ENCODE measurements at places on chromosomes 13 and 19.
A peak's percentile ranks its signal among the peaks of the same experiment; 100 is the strongest.

DNA sequence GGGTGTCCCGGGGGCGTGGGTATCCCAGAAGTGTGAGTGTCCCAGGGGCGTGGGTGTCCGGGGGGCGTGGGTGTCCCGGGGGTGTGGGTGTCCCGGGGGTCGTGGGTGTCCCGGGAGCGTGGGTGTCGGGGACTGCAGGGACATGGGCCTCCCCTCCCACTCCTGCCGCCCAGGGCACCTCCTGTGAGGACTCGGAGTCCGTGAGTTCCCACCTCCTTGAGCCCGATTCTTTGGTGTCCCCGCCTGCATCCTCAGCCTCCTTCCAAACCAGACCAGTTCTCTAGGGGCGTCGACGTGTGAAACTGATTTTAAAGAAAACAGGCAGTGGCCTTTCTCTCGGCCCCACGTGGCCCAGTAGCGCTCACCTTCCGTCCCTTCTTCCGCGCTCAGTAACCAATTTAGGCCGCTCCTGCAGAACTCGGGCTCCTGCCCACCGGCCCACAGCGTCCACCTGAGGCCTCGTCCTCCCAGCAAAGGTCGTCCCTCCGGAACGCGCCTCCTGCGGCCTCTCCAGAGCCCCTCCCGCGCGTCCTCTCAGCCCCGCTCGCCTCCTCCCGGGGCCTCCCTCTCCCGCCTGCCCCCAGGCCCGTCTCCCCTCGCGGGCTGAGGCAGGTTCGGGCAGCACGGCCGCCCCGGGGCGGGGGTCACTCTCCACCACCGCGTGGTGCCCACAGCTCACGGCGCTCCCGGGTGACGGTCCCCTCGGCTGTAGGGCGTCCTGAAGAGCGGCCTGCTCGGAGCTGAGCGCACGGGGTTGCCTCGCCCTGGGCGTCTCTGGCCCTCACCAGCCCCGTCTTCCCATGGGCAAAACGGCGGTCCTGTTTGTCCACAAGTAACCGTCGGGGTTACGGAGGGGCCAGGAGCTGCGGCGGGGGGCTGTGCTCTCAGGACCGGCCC is 3.8 kb downstream of the F7 start:
- no peaks in the 10 kb centered on the region for H3K4me1 ChIP-seq
- H3K4me3 ChIP-seq, result no peak overlapping the region

DNA sequence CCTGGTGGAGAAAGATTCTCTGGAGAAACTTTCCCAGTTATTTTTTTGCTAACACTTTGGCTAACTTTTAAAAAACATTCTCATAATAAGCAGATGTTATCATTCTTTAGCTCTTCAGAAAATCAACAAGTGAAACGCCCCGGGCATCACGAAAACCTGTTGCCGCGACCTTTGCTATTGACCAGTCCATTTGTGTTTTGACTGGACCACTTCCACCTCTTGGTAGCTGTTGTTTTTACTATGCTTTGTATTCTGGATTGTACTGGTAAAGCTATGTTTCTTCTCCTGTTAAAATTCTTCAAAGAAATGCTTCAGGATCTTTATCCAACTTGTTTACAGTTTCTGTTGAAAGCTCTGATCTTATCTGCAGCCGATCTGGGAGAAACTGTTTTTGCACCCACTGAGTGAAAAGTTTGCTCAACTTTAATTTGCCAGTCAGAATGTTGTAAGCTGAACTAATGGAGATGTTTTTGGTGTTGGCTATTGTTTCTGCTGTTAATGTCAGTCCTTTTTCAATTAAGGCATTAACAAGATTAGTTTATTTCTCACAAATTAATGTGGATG is 23.3 kb downstream of the UFM1 start:
- H3K36me3 ChIP-seq, result no peaks in the 10 kb centered on the region
- no peaks in the 10 kb centered on the region for H3K27me3 ChIP-seq
- no peak overlapping the region for H3K27ac ChIP-seq
- H3K4me1 ChIP-seq, result no peaks in the 10 kb centered on the region
- peak; percentile 26 for DNase-seq

DNA sequence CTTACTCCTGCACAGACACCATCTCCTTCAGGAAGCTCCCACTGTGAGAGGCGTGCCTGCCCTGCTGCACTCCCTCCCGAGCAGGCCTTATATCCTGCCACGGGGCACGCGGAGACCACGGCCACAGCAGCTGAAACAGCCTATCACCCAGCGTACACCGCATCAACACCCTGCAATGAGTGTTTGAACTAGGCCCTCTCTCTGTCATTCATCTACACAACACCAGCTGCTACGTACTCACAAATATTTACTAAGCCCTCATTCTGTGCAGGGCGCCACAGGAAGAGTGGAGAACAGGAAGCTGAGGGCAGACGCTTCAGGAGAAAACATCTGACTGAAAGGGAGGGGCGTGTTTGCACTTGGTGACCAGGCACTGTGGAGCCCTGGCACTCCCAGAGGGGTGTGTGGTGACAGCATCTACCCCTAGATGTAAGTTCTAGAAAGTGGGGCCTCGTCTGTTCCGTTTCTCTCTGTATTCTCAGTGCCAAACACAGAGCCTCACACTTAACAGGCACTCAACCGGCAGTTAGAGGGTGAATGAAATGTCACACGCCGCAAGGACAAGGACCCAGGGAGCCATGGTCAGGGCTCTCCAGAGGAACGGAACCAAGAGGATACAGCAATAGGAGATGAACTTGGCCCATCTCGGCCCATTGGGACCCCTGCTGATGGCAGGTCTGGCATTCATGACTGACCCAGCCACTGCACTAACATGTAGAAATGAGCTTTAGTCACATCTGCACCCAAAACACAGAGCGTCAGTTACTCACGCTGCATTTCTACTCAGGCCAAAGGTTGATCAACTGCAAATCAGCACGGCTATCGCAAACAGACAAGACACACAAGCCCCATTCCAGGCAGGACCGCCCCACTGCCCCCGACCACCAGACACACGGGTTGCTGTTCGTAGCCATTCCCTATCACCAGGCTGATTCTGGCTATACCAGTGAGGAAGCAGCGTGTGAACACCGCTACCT is 15.7 kb downstream of the RANBP3 start:
- H3K4me3 ChIP-seq, result no peak overlapping the region

DNA sequence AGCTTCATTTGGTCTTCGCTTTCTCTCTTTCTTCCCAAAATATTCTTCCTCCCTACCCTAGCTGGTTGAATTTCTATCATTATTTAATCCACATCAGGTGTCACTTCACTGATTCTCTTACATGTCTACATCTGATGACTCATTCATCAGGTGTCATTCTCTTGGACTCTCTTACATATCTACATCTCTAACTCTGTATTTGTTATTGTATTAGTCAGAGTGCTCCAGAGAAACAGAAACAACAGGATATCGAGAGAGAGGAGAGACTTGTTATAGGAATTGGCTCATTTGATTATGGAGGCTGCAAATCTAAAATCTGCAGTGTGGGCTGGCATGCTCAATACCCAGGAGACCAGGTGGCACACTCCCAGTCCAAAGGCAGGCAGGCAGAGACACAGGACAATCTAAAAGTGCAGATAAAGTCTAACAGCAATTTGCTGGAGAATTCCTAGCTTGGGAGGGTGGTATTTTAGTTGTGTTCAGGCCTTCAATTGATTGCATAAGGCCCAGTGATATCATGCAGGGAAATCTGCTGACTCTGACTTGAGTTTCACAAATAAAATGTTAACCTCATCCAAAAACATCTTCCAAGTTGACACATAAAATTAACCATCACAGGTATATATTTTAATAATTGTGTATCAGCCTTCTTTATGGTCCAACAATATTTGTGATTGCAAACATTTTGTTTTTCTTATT is 541.4 kb upstream of the SLITRK5 start:
- no peaks in the 10 kb centered on the region for H3K4me1 ChIP-seq
- no peaks in the 10 kb centered on the region for H3K36me3 ChIP-seq
- H3K4me3 ChIP-seq, result no peak overlapping the region
- DNase-seq, result no peak

GRCh38 chr19:15609261-15609660 is 5.8 kb upstream of the CYP4F8 start:
- no peaks in the 10 kb centered on the region for H3K27me3 ChIP-seq
- H3K27ac ChIP-seq, result no peak overlapping the region
- H3K4me3 ChIP-seq, result no peak overlapping the region

DNA sequence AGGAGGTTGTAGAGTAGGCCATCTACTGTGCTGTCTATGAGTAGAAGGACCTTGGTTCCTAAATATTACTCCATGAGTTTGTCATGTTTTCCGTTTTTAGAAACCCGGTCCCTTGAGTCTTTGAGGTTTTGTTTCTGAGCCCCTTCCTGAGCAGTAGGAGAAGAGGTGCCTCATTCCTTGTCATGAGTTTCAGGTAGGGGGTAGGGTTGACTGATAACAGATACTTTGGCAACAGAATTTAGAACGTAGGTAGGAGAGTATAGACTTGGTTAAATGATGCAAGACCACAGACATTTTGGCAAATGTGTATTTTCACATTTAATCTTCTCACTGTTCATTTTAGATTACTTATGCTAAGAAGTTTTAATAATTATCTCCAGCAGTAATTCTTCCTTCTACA is 24.6 kb downstream of the LMO7 start:
- DNase-seq, result no peak
- no peaks in the 10 kb centered on the region for H3K36me3 ChIP-seq
- H3K27me3 ChIP-seq, result no peaks in the 10 kb centered on the region
- no peak overlapping the region for H3K4me3 ChIP-seq
- no peaks in the 10 kb centered on the region for H3K4me1 ChIP-seq
- no peak overlapping the region for H3K27ac ChIP-seq

DNA sequence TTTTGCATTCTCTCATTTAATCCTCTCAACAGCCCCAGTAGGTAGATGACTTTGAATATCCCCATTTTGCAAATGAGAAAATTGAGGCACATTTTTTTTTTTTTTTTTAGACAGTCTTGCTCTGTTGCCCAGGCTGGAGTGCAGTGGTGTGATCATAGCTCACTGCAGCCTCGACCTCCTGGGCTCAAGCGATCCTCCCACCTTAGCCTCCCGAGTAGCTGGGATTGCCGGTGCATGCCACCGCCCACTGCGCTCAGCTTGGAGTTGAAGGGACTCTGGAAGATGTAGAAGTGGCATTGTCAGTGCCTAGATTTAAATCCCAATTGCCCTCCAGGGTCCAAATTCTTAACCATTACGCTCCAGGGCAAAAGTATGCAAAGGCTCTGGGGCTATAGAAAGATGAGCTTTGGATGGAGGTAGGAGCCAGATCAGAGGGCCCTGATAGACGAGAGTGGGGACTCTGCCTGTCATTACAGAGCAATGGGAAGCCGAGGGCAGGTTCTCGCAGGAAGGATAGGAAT is 813 bp upstream of the MCOLN1 start:
- no peak overlapping the region for H3K4me3 ChIP-seq
- H3K27me3 ChIP-seq, result no peaks in the 10 kb centered on the region
- peaks cover 36% of the 10 kb centered on the region for H3K4me1 ChIP-seq
- H3K27ac ChIP-seq, result peak overlapping the region; percentile 64
- no peaks in the 10 kb centered on the region for H3K36me3 ChIP-seq

DNA sequence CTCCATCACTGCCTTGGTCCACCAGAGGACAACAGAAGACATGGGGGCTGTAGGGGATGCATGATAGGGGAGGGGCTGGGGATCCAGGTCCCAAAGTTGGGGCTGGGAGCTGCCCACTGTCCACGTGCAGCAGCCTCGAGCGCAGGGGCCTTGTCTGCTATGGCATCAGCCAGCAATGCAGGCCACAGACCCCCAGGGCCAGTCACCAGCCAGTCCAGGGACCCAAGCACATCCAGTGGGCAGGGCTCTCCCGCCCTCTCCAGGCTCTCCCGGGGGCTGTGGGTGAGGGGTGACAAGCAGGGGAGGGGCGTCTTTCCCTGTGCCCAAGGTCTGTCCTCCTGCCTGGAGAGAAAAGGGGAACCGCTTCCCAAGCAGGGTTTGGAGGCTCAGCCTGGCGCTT is 32.8 kb downstream of the PEPD start:
- H3K27ac ChIP-seq, result no peak overlapping the region
- peak; percentile 45 for DNase-seq
- no peaks in the 10 kb centered on the region for H3K27me3 ChIP-seq
- H3K36me3 ChIP-seq, result peaks cover 22% of the 10 kb centered on the region
- no peaks in the 10 kb centered on the region for H3K4me1 ChIP-seq

DNA sequence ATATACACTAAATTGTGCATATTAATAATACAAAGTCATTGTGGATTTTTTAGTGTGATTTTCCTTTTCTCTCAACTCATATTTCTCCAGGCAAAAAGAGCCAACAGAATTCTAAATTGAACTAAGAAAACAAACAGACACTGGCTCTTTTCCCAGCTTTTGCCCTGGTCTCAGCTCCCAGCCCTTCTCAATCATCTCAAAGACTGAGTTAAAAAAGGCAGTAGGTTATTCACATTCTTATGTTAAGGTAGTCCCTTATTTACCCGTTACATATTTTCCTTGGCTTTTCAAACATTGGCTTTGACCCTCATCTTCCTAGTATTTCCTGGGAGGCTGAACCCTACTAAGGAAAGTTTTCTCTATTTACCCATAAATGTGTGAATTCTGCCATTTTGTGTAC is 753.6 kb downstream of the LIG4 start:
- H3K36me3 ChIP-seq, result no peaks in the 10 kb centered on the region
- no peaks in the 10 kb centered on the region for H3K4me1 ChIP-seq

DNA sequence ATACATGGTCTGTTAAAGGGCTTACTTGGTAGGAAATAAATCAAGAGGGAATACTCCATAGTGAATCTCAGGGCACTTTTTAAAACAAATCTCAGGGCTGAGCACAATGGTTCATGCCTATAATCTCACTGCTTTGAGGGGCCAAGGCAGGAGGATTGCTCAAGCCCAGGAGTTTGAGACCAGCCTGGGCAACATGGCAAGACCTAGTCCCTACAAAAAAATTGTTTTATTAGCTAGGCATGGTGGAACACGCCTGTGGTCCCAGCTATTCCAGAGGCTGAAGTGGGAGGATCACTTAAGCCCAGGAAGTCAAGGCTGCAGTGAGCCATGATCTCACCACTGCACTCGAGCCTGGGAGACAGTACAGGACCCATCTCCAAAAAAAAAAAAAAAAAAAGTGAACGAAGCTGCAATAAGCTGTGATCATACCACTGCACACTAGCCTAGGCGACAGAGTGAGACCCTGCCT is 25.2 kb downstream of the ABCC4 start:
- no peak overlapping the region for H3K4me3 ChIP-seq
- DNase-seq, result no peak
- H3K4me1 ChIP-seq, result peaks cover 4% of the 10 kb centered on the region
- H3K36me3 ChIP-seq, result no peaks in the 10 kb centered on the region

GRCh38 chr13:97027162-97027554 is 32.9 kb upstream of the OXGR1 start:
- DNase-seq, result no peak
- H3K27me3 ChIP-seq, result no peaks in the 10 kb centered on the region
- H3K4me1 ChIP-seq, result no peaks in the 10 kb centered on the region
- no peak overlapping the region for H3K27ac ChIP-seq
- no peak overlapping the region for H3K4me3 ChIP-seq

DNA sequence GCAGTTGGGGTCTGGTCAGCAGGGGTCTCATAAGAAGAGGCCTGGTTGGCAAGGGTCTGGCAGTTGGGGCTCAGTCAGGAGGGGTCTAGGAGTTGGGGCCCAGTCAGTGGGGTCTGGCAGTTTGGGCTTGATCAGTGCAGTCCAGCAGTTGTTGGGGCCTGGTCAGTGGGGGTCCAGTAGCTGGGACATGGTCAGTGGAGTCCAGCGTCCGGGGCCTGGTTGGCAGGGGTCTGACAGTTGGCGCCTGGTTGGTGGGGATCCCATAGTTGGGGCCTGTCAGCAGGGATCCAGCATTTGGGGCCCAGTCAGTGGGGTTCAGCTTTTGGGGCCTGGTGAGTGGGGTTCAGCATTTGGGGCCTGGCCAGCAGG is 60.5 kb upstream of the TPM4 start:
- no peak for DNase-seq
- no peaks in the 10 kb centered on the region for H3K36me3 ChIP-seq
- no peaks in the 10 kb centered on the region for H3K4me1 ChIP-seq

GRCh38 chr13:97849305-97849704 is 104.2 kb upstream of the IPO5 start:
- no peak for DNase-seq
- H3K36me3 ChIP-seq, result no peaks in the 10 kb centered on the region
- H3K27me3 ChIP-seq, result no peaks in the 10 kb centered on the region
- H3K27ac ChIP-seq, result no peak overlapping the region
- H3K4me1 ChIP-seq, result no peaks in the 10 kb centered on the region
